ENCODE measurements at places on chromosomes 6 and 20.

GRCh38 chr6:47715782-47716181, 17.4 kb downstream of the ADGRF4 start:
- no peak for DNase-seq

DNA sequence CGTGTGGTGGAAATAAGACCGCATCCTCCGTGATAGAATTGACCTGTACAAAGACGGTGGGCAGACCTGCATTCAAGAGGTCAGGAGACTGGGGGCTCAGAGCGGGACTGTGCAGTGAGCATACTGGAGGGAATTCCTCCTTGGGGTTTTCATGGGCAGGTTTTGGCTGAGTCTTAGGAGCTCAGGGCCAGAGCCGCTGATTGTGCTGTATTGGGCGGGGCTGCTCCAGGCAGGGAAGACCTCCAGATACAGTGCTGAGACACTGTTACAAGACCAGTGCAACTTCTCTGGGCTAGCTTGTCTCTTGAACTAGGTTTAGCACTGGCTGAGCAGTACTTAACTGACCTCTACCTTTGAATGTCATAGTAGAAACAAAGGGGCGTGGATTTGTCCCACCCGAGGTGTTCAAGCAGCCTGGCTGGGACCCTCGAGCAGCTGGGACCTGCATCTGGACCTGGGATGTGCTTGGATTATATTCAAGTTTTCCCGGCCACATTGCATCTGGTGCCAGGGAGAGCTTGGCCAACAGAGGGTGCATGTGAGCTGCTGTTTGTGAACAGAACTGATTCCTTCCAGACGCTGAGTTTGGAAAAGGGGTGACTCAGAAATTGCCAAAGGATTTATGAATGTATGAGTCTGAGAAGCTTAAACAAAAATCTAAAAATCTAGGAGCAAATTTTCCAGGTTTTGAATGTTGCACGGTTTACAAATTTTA, 33.4 kb upstream of the SLC22A1 start:
- DNase-seq: no peak

- DNase-seq: no peak
These were observed 4.9 kb upstream of the NELFCD start for GRCh38 chr20:58976061-58976730.

GRCh38 chr6:14121936-14122344, 4.4 kb downstream of the CD83 start:
- DNase-seq: no peak

DNA sequence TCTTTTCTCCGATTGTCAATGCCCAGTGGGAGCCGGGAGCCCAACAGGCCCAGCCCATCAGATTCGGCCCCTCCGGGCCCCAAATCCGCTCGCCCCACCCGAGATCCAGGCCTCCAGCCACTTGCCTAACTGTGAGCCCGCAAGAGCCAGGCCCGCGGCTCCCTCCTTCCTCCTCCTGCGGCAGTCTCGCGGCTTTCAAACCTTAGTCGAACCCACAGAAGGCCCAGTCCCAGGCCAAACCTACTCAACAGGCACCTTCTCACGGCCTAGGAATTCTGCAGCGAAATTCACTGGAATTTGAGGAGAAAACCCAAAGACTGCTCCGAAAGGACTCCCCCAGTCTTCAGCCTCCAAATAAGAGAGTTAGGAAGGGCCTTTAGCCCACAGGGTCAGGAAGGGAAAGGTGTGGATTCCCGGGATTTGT, 2.8 kb upstream of the TFAP2A start:
- DNase-seq: no peak

DNA sequence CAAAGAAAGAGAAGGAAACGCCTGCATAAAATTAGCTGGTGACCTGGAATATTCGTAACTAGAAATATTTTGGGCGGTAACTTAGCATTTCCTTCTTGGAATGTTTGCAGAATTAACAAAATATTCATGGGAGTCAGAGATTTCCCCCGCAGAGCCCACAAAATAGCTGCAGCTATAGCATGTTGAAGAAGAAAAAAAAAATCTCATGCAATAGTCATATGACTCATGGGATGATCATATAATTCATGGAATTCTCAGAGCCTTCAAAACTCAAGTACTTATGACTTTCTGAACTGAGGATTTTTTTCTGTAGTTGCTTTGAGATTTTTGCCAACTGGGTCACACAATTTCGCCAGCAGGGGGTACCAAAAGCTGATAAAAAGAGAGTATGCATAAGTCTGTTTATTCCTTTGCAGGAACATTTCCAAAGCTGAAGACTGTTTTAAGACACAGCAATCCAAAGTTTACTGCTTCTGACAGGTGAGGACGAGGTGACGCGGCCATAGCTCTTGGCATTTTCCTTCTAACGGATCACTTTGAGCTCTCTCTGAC, 586.0 kb upstream of the CHD6 start:
- DNase-seq: peak; percentile 12

Data from NCI-H774 (cell line).